ENCODE measurements at places on chromosomes 4 and X.

DNA sequence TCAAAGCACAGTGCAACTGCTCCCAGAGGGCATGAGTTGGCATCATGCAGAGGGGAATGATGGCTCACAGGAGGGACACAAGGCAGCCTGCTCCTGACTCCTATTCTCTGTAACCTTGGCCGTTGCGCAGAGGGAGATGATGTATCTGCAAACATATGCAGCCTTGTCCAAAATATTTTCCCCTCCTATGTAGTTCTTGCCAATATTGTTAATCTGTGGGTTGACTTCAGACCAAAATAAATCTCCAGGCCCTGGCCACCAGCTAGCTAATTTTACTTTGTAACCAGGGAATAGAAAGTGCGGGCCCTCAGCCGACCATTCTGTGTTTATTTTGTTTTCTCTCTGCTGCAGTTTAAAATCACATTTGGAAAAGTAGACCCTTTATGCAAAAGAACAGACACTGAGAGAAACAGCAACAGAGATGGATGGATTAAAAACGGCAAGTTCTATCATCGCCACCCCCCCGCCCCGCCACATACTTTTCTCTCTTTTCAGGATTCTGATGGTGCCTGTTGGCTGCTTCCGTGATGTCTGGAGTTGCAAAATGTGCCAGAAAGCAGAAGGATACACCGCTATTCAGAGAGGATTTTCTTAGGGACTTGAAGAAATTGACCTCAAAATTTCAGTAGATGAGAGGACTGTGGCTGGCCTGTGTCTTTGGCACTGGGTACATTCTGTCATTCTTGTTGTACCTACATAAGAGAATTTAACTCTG, 185.3 kb upstream of the BCOR start:
- no peak for DNase-seq

GRCh38 chr4:153409924-153410501, 56.1 kb upstream of the TMEM131L start:
- DNase-seq, result no peak

- no peak for DNase-seq
These were observed 115.4 kb downstream of the PTTG2 start for GRCh38 chr4:38075370-38076152.

GRCh38 chr4:2931512-2932301, 31.5 kb downstream of the NOP14 start:
- peak; percentile 47 for DNase-seq

GRCh38 chrX:17833954-17834353, 27.1 kb downstream of the RAI2 start:
- DNase-seq, result no peak

DNA sequence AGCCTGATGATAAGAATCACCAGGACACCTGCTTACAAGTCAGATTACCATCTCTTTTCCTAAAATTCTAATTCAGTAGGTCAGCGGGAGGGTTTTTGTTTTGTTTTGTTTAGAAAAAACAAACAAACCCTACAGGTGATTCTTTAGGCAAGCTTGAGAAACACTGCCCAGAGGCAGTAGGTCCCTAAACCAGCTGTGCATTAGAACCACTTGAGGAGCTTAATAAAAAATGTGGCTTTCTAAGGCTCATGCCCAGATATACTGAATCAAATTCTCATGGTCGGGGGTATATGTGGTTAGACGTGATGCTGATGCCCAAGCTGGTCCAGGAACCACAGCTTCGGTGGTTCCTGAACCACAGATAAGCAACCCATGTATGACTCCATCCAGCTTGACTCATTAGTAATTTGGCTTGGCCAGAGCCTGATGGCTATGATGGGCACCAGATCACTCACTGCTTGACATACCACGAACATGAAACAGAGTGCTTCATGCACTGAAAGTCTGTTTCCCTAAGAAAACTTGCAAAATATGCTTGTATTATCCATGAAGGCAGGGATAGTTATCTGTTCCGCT, 338.1 kb upstream of the F9 start:
- no peak for DNase-seq

DNA sequence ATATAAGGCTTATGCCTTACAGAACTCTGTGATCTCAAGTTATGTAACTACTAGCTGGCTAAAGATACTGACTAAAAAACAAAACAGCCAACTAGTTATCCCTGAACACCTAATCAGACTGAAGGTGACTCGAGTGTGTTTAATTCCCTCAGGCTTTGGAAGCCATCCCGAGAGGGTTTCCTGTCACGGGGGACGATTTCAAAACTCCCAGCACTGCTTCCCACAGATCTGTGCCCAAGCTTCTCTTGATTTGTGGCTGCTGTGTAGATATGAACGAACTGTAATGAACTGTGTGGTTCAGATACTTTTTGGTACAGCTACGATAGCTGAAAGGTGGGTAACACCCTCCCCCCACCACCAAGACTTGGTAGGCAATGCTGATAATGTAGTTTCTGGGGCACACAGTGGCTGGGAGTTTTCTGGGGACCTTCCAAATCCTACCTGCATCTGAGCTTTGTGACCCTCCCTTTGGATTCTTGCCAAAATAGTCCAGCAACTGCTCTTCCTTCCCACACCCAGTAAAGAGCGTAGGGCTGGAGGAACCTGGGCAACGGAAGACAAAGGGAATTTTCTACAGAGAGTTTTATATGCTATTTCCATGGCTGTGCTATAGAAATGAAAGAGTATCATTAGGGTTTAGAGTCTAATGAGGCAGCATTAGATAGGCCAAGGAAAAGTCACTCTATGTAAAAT, 148.8 kb downstream of the MGST2 start:
- DNase-seq, result no peak

DNA sequence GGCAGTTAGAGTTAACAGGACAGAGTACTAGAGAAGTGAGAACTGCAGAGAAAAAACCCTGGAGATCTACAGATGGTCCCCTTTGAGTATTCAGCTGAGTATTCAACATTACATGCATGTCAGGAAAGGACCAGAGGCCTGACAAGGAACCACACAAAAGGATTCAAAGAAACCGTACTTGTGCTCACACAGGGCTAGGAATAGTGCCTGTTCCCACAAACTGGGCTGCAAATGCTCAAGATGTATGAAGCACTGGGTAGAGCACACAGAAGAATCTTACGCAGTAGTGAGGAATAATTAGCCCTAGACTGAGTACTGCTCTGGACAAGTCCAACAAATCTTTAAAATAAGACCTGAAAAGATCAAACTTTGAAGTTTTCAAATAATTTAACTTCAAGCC, 17.6 kb downstream of the PTPN13 start:
- DNase-seq, result no peak

DNA sequence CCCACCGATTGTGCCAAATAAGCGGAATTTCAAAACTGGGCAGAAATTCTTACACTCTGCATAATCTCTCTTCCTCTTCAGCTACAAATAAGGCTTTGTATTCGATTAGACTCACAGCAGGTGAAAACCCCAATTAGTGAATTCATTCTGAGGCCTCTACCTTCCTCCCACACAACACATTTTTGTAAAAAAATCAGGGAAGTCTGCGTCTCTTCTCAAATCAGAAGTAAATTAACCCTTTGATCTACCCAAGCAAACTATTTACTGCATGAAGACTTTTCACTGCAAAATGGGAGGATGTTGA, 200.6 kb upstream of the FTHL17 start:
- DNase-seq, result no peak

DNA sequence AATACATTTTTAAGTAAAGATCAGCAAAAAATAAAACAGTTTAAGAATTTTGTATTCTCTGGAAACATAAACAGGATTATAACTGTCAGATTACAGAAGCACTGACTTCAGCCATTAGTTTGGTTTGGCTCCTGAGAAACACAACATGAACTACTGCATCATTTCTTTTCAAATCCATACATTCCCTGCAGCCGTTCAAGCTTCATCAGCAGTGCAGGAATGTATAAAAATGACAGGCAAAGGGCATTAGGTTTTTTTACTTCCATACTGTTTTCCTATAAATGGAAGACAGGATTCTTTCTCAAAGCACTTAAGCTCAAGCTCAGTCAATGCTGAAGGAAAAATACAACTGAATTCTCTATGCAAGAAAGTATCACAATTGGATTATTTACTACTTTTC, 4.2 kb upstream of the MAB21L2 start:
- no peak for DNase-seq

DNA sequence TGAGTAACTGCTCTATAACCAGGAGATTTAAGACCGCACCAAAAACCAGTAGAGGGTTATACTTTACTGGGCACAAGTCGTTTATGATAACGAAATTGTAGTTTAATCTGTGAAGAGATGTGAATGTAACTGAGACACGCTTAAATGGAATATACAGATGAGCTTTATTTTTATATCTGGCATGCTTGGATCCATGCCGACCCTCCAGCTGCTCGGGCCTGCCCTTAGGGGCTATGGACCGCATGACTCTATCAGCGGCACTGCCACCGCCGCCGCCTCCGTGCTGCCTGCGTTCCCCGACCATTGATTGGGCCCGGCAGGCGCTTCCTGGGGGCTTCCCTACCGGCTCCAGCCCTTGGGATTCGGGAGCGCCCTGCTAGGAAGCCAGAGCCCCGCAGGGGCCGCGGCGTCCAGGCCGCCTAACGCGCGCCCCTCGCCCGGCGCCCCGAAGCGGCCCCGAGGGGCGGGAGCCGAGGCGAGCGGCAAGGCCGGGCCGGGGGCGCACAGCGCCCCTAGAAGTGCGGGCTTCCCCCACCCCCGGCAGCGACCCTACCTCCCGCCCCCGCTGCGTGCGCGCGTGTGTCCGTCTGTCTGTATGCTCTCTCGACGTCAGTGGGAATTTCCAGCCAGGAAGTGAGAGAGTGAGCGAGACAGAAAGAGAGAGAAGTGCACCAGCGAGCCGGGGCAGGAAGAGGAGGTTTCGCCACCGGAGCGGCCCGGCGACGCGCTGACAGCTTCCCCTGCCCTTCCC, at the start of gene NFKB1:
Gene NFKB1, plus strand, starts transcription at position 664 of the 751 bp plus-strand sequence. CDS start 24,160 bp downstream, outside the sequence.
- peak; percentile 77 for DNase-seq

GRCh38 chr4:53049528-53049927, 187.4 kb downstream of the RASL11B start:
- no peak for DNase-seq

GRCh38 chr4:106247600-106247999, 68.4 kb downstream of the TBCK start:
- no peak for DNase-seq

DNA sequence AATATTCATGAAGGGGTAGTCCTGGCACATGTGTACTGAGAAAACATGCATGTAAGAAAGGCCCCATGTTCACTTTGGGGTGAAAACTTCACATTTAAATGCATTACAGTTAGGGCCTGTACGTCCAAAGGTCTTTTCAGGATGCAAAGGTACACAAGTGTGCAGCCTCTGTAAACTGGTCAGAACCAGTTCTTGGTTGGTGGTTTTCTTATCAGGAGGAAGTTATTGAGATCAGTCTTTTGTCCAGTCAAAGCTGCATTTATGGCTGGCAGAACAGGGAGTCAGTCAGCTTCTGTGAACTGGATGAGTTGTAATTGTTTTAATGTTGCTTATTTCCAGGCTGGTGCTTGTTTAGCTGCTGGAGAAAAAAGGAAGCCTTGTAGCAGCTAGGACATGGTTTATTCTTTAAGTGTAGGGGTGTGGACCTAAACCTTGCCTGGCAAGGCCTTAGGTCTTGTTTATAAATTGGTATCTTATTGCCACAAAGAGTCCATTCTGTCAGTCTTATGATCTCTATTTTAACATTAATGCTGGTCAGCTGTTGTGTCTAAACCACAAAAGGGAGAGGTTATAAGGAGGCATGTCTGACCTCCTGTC, 1906.6 kb upstream of the TENM3 start:
- DNase-seq, result no peak

DNA sequence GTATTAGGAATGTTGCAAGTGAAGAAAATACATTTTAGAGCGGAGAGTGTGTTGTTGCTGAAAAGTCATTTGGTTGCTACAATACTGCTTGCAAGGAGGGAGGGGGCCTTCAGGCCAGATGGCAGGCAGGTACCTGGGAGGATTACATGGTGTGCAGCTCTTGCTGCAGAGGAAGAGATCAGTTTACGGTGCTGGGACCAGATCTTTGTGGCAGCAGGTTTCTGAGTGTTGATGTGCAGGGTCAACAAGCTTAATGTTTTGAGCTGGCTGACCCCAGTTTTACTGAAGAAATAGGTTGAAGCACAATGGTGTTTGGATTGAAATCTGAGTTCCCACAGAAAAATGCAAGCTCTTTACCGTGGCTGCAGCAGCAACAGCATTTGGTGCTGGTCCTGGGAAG, 96.4 kb upstream of the DDIT4L start:
- DNase-seq, result no peak

- DNase-seq, result no peak
These were observed 963 bp upstream of the USO1 start for GRCh38 chr4:75723163-75724065.

GRCh38 chr4:3112201-3112600, 37.7 kb downstream of the HTT start:
- no peak for DNase-seq

GRCh38 chr4:162770761-162771490, 395.8 kb downstream of the NAF1 start:
- DNase-seq, result no peak

DNA sequence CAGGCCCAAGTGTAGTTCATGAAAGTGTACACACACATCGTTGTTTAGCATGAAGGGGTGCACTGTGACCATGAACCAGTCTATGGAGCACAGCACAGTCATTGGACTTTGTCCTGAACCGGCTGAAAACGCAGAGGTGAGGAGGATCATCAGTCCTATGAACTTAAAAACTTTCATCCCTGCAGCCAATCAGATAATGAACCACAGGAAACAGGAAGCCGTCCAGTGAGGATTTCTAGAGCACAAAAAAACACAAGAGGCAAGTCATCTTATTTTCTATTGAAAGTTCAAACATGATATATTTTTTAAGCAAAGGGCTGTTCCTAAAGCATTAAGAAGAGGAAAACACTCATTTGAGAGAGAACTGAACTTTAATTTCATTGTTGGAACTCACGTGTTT, 91.8 kb downstream of the PLAC1 start:
- DNase-seq, result no peak

DNA sequence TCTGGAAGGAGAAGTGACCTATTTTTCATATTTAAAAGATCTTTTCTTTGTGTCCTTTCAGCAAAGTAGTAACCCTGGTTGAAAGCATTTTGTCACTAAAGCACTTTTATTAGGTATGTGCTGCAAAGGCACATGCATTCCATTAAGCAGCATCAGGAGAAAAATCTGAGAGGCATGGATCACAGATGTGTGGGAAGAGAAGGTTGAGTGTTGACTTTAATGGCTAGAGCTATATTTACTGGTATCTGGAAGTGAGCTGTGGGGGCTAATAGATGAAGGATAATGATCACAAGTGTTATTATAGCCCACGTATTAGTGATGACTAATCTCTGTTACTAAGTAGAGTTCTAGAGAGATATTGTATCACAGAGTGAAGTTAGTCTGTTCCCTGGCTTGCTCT, 1520.7 kb downstream of the ARAP2 start:
- no peak for DNase-seq

DNA sequence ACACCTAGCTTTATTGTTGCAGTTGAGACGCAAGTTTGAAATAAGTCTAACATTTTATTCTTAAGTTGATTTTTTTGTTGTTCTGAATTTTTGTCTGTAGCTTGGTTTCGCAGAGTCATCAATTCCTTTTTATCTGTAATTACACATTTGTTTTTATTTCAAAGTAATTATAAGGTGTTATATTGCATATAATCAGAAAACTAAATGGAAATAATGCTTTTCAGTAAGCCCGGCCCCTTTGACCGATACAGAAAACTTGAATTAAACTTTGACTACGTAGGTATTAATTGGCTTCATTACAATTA, 2.1 kb downstream of the KDM6A start:
- DNase-seq, result no peak

GRCh38 chr4:173821036-173821435, 291.0 kb upstream of the HAND2 start:
- no peak for DNase-seq
